ENCODE measurements at places on chromosomes 2 and 18.

DNA sequence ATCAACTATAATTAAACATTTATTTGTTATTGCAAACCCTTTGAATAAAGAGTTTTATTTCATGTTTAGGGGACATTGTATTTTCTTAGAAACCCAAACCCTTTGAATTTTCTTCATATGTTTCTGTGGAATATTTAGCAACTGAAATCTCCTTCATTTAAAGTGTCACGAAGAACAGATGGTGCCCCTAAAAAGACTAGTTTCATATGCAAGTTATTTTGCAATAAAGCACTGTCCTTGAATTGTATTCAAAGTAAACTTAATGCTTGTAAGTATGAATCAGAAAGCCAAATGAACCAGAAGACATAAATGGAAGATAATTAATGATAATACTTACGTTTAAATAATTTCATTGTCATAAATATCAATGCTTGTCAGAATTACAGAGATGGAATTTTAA, 151.9 kb upstream of the CWC22 start:
- no peak for DNase-seq

DNA sequence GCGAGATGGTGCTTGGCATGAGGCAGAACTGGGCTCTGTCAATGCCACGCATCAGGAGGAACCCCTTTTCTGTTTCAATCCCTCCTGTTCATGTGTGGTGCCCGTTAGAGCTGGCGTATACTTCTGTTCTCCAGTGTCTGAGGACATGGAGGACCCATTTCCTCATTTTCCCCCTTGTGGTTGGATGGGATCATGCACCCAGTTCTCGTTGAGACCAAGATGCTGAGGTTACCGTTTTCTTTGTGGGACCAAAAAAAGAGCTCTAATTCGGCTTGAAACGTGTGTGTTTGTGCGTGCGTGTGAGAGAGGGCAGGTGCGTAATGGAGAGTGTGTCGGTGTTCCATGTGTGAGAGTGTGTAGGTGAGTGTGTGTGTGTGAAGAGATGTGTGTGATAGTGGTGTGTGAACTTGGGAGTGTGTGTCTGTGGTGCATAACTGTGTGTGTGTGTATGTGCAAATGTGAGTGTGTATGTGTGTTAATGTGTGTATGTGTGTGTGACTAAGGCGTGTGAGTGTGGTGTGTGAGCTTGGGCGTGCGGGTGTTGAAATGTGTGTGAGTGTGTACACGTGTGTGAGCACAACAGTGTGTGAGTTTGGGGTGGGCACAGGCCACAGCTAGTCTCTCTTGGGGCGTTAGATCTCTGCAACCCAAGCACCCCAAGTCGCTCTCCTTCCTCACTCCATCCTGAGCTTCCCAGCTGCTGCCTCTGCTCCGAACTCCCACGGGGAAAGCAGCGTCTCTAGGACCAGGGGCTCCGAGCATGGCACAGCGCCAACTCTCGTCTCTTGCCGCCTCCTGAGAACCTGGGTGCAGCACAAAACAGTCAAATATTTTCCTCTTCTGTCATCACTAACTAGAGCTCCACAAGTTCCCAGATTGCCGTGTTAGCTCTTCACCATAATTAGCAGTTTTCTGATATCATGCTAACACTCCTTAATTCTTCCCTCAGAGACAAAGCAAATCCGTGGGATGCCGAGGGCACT, 75.8 kb downstream of the LONRF2 start:
- no peak for DNase-seq

DNA sequence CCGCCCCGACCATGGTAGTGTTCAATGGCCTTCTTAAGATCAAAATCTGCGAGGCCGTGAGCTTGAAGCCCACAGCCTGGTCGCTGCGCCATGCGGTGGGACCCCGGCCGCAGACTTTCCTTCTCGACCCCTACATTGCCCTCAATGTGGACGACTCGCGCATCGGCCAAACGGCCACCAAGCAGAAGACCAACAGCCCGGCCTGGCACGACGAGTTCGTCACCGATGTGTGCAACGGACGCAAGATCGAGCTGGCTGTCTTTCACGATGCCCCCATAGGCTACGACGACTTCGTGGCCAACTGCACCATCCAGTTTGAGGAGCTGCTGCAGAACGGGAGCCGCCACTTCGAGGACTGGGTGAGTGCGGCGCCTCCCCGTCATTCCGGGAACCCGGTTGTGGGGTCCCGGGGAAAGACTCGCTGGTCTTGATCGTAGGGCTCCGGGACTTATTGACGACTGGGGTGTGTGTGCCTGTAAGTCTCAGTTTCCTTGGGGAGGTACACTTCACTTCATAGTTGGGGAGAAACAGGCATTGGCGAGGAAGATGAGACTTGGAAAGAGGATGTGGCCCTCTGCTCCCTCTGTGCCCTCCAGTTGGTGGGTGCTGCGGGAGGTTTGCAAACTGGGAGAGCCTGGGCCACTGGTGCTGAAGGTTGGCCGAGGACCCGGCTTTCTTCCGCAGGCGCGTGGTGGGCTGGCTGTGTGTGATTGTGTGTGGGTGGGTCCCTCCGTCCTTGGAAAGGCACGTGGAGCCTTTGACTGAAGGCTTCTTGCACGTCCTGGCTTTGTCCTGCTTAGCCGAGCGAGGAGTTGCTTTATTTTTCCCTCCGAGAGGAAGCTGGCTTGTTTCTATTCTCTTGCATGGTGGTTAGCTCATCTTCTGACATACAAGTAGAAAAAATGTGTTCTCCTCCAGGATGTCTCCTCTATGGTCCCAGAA, 886 bp downstream of the PRKCE start:
- no peak for DNase-seq

GRCh38 chr18:6891788-6892187, 162.3 kb downstream of the ARHGAP28 start:
- DNase-seq = no peak

- no peak for DNase-seq
Observed at GRCh38 chr2:205539603-205540002, 142.7 kb upstream of the NRP2 start.

- no peak for DNase-seq
Observed at GRCh38 chr2:224217962-224218347, 178.9 kb upstream of the SERPINE2 start.

- no peak for DNase-seq
Observed at GRCh38 chr2:157172866-157173578, 84.5 kb upstream of the GALNT5 start.

DNA sequence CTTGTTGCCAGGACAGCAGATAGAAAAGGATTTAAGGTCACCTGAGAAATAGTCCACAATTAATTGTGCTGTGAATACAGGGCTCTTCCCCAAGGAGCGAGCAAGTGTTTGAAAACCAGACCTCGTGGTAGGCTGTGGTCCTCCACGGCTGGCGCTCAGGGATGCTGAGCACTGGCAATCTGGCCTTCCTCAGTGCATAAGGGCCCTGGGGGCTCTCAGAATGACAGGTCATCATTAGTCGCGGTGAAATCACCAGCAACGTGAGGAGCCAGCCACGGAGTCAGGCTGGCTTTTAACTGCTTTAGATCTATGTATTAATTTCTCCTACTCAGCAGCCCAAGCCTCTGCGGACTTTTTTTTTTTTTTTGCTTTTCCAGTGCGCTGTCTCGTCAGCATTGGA, 148.5 kb downstream of the FHOD3 start:
- DNase-seq = no peak

DNA sequence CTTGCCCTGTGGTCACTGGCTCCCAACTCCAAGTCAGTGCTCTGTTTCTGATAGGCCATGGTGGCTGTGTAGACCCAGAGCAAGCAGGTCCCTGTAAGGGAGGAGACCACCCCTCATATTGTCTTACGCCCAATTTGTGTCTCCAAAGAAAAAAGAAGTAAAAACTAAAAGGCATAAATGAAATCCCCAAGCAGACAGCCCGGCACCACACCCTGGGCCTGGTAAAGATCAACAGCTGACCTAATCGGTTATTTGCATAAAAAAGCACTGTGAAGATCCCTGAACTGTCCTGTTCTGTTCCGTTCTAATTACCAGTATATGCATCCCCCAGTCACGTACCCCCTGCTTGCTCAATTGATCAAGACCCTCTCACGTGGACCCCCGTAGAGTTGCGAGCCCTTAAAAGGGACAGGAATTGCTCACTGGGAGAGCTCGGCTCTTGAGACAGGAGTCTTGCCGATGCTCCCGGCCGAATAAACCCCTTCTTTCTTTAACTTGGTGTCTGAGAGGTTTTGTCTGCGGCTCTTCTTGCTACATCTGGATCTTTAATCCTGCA, 364.1 kb upstream of the HS6ST1 start:
- no peak for DNase-seq

- DNase-seq = no peak
Observed at GRCh38 chr18:31655354-31655753, 29.0 kb downstream of the B4GALT6 start.

GRCh38 chr2:157497638-157498314, 53.9 kb upstream of the CYTIP start:
- no peak for DNase-seq

GRCh38 chr2:196242131-196242620, 70.8 kb upstream of the STK17B start:
- DNase-seq = no peak
